NCI-H1092 treated with DMSO at 0.1 percent for 48 hours (cell line): ENCODE measurements at places on chromosomes 7 and 10.

- DNase-seq: no peak
Observed at GRCh38 chr7:36204929-36205635, 52.0 kb downstream of the EEPD1 start.

DNA sequence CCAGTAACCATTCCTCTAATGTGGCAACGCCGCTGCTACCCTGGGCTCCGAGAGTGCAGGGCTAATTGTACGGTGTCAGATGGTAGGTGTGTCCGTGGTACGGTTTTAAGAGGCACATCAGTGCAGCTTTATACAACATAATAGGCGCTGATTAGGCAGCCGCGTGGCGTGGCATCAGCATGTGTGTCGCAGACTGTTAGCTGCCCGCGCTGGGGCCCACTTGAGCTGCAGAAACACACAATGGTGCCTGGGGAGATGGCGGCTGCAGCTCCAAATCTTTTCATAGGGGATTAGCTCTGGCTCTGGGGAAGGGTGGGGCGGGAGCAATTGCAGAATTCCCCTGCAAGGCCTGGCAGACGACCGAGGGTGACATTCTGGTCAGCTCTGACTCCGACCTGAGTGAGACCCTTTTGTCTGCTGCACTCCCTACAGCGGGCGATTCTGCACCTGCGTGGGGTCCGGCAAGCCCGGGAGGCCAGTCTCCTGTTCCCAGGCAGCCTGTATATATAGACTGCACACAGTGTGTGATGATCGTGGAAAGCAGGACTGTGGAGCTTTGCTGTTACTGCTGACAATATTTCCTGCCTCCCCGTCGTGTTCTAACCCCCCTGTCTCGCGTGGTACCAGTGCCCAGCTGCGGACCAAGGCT, 722.7 kb upstream of the CELF2 start:
- DNase-seq: peak; percentile 10

DNA sequence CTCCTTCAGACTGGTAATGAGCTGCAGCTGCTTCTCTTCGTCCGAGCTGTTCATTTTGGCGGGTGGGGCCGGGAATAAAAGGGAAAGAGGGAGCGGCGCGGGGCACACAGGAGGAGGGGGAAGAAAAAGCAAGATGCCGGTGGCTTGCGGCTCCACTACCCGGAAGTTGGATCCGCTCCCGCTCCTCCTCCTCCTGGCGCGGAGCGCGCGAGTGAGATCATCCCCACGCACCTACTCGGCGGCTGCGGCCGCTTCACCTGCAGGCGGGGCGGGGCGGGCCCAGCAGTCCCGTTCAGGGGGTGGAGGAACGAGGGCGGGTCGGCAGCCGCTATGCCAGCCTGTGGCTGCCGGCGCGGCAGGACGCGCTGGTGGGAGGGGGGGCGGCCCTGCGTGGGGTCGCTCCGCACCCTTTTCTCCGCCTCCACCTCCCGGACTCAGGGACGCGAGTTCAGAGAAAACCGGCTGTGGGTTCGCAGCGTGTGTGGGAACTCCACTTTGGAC, at the start of gene SHTN1:
Gene SHTN1, minus strand, starts transcription at position 162 of the 501 bp plus-strand sequence. Its CDS starts 108 bp downstream, at position 54.
- DNase-seq: peak; percentile 39

- DNase-seq: no peak
Observed at GRCh38 chr7:94429153-94429552, 34.5 kb downstream of the COL1A2 start.

DNA sequence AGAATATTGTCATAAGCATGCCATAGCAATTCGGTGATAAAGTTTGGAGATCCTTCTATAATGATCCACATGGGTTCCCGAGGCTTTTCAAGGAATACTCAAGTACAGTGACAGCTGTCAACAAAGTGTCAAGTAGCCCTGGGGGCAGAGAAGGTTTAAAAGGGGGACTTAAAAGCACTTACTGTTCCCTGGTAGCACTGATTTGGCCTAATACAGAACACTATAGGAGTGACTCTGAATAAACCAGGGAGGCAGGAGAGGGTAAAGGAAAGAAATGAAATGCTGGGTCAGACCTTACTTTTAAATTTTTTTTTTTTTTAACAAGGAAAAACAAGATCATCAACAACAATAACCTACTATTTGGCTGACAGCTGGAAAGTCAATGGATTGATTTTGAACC, 20.1 kb downstream of the CHCHD3 start:
- no peak for DNase-seq

- no peak for DNase-seq
Observed at GRCh38 chr10:112799726-112800510, 150.1 kb upstream of the TCF7L2 start.

- no peak for DNase-seq
Observed at GRCh38 chr7:82012453-82012852, 242.6 kb upstream of the HGF start.

DNA sequence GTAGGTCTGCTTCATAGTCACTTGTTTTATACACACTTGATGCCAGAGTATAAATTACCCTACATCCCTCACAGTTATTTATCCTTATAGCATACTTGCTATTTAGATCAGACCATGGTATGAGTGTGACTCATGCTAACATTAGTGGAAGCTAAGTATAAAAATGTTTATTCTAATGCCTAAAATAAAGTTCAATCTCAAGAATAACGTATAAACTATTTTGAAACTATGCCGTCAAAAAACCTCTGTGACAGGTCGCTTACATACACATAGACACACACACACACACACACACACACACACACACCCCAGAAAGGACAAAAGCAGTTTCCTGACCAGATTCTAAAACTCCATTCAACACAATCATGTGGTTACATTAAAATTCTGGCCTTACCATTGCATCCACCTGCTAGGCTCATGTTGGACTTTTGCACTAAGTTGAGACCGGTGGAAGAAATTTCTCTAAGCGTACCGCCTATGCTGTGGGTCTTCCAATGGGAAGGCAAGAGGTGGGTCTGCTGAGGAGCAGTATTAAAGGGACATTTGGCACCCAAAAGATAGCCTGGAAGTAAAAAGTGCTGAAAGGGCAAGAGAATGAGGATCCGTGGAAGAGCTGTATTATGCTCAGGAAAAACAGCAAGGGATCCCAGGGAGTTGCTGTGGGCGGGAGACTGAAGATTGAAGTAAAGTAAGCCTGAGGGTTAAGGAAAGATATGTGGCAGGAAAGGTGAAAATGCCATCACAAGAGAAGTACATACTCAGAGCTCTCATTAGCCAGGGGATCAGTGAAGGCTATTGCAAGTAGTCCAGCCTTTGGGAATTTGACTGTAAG, 5.0 kb downstream of the FOXP2 start:
- no peak for DNase-seq

DNA sequence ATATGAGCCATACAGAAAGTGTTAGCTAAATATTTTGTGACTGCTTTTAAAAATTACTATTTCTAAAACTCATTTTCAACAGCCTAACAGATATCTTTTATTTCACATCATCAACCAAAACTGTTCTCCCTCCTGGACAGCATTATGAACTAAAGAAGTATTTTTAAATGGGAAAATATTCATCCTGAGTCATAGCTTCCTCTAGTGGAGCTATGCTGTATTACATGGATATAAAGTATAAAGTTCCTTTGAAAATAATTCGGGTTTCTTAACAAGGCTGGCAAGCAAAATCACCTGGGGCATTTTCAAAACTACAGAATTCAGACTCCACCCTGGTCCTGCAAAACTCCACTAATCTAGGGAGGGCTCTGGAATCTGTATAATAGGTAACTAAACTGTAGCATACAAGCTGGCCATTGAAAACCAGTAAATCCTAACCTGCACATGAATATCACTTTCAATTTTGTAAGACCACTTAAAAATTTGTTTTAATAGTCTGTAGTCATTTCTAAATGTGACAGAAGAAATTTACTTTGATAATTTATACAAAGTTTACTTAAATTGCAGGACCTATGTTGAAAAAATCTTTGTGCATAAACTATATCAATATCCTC, 53.5 kb downstream of the SCIN start:
- DNase-seq: peak; percentile 57

GRCh38 chr7:2542916-2543871, 12.1 kb downstream of the BRAT1 start:
- DNase-seq: no peak

DNA sequence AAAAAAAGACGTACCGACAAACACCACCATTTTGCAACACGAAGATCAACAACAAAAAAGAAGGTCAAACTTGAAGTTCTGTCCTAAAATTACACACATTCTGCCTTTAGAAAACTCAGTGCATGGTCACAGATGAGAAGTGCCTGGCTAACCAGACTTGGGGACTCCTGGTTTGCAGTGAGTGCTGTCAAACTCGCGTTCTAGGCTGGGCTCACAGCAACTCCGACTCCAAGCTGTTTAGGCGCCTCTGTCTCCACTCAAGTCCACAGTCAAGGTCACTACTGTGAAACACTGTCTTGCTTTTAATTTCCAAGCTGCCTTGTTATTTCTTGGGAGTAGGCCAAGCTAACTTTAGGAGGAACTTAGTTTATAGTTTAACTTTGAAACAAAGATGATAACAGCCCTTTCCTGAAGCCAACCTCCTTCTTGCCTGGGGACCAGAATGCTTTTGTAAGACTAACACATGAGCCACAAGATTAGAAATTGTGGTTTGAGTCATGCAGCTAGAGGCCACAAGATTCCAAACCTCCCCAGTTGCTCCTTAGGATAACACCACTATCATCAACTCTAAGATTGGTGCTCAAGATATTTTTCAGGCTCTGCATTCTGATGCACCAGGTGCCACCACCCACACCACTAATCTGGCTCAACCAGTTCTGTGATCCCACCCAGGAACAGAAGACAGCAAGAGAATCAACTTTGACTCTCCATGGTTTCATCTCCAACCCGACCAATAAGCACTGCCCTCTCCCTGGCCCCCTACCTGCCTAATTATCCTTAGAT, 1.1 kb upstream of the DNAAF5 start:
- no peak for DNase-seq

GRCh38 chr7:148336411-148336810, 254.2 kb upstream of the C7orf33 start:
- DNase-seq: no peak

DNA sequence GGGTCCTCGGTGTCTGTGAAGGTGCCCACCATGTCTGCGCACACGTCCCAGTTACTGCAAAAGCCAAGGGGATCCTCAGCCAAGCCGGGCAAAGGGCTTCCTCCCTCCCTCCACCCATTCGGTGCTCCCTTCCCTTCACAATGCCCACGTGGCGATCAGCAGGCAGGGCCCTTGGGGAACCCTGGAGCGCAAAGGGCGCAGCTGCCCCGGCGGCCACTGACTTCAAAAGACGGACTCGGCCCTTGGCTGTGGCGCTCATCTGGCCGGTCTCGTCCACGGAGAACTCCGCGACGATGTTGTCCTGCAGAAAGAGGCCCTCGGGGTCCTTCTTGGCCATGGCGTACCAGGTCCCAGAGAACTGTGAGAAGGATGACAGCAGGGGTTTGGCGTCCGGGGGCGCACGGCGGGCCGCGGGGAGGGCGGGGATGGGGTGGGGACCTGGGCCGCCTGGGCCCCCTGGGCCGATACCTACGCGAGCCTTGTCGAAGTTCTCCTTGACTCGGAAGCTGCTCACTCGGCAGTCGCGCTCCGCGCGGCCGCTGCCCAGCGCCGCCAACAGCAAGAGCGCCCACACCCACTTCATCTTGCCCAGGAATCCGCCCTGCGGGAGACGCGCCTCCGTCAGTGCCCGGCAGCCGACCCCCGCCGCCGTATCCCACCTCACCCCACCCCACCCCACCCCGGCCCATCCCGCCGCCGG, 439 bp downstream of the RBP4 start:
- peak; percentile 2 for DNase-seq

GRCh38 chr7:47654672-47655298, 72.9 kb upstream of the TNS3 start:
- DNase-seq: no peak

- DNase-seq: no peak
Observed at GRCh38 chr10:17006631-17007417, 122.8 kb downstream of the CUBN start.

- no peak for DNase-seq
Observed at GRCh38 chr10:21944727-21945386, 58.7 kb downstream of the DNAJC1 start.

DNA sequence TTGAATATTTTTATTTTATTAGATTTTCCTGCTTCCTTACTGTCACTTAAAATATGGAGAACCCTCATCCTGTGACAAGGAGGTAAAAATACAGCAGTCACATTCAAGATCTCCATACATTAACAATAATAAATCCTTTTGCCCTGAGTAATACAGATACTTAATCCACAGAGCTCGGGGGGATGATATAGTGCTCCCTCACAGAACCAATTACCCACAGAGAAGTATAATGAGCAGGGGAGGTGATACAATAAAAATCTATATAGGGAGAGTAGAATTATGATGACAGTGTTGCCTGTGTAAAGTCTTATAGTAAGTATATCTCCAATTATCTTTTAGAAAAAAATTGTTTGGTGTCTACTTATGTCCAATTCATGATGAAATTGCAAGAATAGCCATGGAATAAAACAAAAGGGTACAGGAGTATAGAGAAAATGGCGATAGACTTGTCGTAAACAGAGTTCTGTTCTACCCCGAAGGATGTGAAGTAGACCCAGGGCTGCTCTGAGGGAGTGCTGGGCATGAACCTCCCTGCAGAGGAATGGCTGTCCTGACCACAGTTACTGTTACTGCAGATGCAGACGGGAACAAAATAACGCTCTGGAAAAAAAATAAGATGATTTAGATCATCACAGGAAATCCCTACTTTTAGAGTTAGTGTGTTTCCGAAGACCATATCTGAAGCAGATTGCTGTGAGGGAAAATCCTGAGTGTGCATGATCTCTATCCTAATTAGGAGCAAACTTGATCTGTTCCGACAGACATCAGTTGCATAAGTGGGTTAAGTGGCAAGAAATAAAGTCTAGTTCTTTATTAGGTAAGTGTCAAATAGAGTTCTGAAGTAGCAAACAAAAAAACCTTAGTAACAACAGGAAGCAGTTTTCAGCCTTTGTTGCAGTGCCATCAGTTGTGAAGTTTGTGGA, 123.7 kb downstream of the KAT6B start:
- no peak for DNase-seq

DNA sequence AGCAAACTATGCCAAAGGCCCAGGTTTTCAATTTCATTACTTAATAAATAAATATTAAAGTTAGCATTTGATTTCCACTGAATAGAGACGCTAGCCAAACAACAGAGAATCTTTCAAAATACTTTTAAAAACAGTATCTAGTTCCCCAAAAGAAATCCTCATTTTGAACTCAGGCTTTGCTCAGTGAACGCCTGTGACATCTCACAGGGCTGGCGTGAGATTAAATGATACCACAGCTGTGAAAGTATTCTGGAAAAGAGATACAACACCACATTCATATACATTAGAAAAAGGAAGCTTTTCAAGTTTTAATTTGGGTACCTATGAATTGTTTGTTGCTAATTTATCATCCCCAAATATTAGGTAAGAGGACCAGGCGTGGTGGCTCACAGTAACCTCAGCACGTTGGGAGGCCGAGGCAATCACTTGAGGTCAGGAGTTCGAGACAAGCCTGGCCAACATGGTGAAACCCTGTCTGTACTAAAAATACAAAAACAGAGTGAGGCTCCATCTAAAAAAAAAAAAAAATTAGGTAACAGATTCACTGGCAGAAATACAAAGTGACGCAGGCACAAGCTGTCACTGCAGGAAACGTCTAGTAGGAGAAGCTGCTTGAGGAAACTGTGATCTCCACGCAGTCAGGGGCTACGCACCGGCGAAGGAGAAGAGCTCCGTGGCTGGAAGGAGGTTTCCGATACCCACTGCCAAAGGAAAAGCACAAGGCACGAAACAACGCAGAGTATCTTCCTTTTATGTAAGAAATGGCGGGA, 50.0 kb downstream of the AMZ1 start:
- no peak for DNase-seq
